ENCODE measurements at places on chromosomes 3 and 15.

GRCh38 chr3:153232851-153233271 is 70.8 kb downstream of the RAP2B start:
- no peak for DNase-seq

- DNase-seq, result no peak
Observed at GRCh38 chr3:3333571-3333970, 154.1 kb upstream of the CRBN start.

DNA sequence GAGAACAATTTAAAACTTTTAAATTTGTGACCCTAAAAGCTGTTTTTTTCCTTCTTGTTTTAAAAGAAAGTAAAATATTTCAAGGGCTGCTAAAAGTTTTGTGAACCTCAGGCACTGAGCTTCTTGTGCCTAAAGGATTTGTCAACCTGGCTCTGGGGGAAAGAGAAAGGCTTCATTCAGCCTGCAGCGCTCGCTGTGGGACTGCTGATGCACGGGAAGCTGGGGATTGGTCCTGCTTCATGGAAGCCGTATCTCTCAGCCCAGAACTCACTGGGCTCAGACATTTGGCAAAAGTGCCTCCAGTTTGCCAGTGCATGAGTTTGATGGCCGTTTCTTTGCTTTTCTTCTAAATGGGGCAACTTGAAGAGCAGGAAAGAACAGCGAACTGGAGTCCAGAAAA is 30.8 kb downstream of the TPRG1 start:
- no peak for DNase-seq

DNA sequence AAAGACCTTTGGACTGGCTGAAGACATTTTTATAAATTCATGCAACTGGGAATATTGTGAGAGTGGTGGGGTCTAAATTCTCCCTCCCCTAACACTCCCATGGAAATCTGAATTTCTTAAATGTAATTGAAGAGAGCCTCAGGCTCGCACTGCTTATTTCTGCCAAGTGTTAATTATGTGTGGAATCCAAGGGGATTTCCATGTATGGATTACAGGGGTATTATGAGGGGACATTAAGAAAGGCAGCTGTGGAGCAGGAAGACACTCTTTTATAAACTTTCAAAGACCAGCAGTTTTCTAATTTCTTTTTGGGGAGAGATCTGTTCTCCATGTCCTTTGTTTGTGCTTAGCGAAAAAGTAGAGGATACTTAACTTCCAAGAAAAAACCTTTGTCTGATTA is 152.1 kb upstream of the TBL1XR1 start:
- DNase-seq, result no peak

GRCh38 chr3:155293516-155293915 is at the start of gene STRIT1:
TSS of gene STRIT1 (minus strand) at chr3:155293683.
- DNase-seq, result no peak
